Epithelial cell of prostate (primary cell): ENCODE measurements at places on chromosomes 1 and 21.

- no peak for DNase-seq
Observed at GRCh38 chr1:17933501-17933900, 174.1 kb upstream of the IGSF21 start.

GRCh38 chr1:28313702-28314546 lies 14.9 kb upstream of the MED18 start:
- DNase-seq: peak; percentile 49

GRCh38 chr1:27632387-27633297 lies 2.3 kb downstream of the FGR start:
- DNase-seq: no peak

- peak; percentile 72 for DNase-seq
Observed at GRCh38 chr1:46370214-46370633, 23.9 kb upstream of the FAAH start.

- DNase-seq: no peak
Observed at GRCh38 chr1:46681333-46682034, 9.8 kb downstream of the TEX38 start.
